ENCODE measurements at places on chromosomes 7 and 10.

DNA sequence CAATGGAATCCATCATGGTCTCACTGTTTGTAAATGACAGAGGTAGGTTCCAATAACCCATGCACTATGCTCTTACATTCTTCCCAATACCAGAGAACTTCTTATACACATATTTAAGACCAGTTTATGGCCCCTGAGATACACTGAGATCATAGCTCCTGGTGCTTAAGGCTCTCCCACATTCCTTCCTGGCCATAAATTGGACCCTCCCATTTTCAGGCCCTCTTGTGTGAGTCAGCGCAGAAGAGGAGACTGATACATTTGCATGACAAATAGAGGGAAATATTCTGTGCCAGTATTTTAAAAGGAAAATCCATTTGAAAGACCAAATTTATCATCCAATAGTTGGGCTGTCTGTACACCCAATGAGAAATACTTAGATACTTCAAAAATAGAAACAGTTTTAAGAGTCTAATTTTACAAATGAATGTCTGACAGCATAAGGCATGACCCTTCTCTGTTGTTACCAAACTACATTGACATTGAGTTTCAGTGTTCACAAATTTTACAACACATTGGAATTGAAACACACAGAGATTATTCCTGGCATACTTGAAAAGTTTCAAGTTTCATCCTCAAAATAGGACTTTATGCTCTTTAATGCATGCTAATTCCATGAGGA lies 35.3 kb downstream of the SLC16A9 start:
- no peak for DNase-seq

DNA sequence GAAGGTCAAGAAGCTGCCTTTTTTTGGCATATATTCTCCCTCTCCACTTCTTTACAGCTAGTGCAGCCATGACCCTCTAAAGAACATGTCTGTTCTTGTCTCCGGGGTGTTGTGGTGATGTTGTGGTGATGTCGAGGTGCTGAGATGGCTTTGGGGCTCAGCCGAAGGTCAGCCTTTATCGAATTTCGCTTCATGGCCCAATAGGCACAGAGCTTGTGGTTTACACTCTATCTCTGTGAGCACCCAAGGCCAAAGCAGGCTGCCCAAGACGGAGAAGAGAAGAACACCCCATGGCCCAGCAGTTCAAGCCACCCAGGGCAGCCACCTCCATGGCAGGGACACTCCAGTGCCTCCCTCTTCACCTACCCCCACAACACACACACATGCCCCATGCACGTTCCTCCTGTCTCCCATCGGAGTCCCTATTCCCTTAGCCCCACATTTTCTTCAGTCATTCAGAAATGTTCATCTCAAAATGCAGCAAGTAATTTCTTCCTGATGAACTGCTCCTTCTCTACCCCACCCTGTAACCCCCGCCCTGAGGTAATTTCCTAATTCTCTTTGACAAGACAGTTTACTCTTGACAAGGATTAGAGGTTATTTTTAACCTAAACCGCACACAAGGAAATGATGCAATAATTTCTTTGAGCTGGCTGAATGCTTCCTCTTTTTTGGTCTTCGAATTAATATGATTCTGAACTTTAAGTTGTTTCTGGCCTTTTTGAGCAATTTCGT lies 18.6 kb upstream of the ADRB1 start:
- DNase-seq, result no peak

- DNase-seq, result no peak
Observed at GRCh38 chr7:102310414-102310815, 23.7 kb downstream of the SH2B2 start.

- no peak for DNase-seq
Observed at GRCh38 chr10:98417973-98418664, 3.1 kb upstream of the PYROXD2 start.

- peak; percentile 41 for DNase-seq
Observed at GRCh38 chr7:77651575-77652162, 44.6 kb upstream of the RSBN1L start.

- DNase-seq, result no peak
Observed at GRCh38 chr10:8071006-8071405, 16.5 kb downstream of the GATA3 start.

Measured in effector memory CD8-positive, alpha-beta T cell (primary cell).